Activated T-helper 1 cell treated with anti-CD3 and anti-CD28 coated beads, Interleukin-12 subunit alpha, Interleukin-12 subunit beta, Interleukin-2, Interleukin-4 antibody, amounts not matched to agents 30 ng/mL and 10 ng/mL and 1 ng/mL, durations not matched to agents 14 hours and 24 hours and 36 hours (primary cell): ENCODE measurements at places on chromosomes 5 and 9.

DNA sequence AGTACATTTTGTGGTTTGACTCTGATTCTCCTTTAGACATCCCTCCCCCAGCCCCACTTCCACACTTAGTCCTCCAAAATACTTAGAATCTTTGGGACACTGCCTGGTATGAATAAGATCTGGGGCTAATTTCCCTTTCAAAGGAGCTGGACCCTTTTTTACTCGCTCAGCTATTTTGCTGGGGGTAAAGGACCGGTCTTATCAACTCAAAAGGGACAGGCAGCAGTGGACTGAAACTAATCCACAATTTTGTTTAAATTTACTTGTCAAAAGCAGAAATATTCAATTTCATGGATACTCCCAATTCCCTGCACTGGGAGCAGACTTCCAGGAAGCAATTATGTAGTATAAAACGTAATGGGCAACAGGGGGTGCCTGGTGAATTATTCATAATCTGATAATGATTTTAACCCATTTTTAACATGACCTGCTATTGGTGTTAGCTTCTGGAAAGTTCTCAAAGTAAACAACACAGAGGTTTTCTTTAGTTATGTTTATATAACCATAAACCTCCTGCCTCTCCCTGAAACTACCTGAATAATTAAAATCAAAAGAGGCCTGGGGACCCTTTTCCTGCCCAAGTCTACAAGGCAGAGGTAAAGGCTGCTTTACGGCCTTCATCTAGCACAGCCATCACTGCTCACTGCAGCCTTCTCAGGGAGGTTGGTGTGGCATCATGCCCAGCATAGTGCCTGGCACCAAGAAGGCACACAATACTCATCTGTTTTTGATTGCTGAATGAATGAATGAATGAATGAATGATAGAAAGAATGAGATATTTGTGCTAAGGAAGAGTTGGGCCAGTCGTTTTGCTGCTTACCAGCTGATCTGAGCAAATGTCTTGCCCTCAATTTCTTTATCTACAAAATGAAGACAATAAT lies 44.2 kb upstream of the GNPDA1 start:
- DNase-seq = no peak
- no peak overlapping the region for H3K27ac ChIP-seq
- H3K36me3 ChIP-seq = no peaks in the 10 kb centered on the region
- no peaks in the 10 kb centered on the region for H3K27me3 ChIP-seq

DNA sequence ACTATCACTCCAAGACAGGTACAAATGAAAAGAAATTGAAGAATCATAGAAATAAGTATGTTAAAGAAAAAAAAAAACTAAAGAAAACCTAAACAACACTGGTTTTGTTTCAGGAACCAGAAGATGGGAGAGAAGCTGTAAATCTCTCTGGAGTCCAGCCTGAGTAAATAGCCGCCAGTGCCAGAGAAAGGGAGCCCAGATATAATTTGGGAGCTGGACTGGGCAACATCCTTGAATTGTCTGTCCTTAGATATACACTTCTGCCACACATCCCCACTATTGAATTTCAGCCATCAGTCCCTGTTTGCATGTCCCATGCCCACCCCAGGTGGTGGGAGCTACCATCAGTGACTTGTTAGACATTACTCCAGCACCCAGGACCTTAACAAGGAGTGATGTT lies 979.6 kb downstream of the DTWD2 start:
- H3K4me3 ChIP-seq = no peak overlapping the region
- H3K4me1 ChIP-seq = no peaks in the 10 kb centered on the region
- no peaks in the 10 kb centered on the region for H3K27me3 ChIP-seq
- H3K27ac ChIP-seq = no peak overlapping the region

- no peak overlapping the region for H3K27ac ChIP-seq
- no peak overlapping the region for H3K4me3 ChIP-seq
- no peaks in the 10 kb centered on the region for H3K27me3 ChIP-seq
- DNase-seq = no peak
- H3K36me3 ChIP-seq = no peaks in the 10 kb centered on the region
Measured at GRCh38 chr5:35320029-35320428, 89.7 kb upstream of the PRLR start.

- peaks cover 2% of the 10 kb centered on the region for H3K36me3 ChIP-seq
- DNase-seq = no peak
- H3K4me3 ChIP-seq = peak overlapping the region; percentile 60
- H3K27me3 ChIP-seq = peaks cover 40% of the 10 kb centered on the region
- H3K4me1 ChIP-seq = peaks cover 5% of the 10 kb centered on the region
Measured at GRCh38 chr5:6450319-6450833, 1.7 kb downstream of the UBE2QL1 start.

DNA sequence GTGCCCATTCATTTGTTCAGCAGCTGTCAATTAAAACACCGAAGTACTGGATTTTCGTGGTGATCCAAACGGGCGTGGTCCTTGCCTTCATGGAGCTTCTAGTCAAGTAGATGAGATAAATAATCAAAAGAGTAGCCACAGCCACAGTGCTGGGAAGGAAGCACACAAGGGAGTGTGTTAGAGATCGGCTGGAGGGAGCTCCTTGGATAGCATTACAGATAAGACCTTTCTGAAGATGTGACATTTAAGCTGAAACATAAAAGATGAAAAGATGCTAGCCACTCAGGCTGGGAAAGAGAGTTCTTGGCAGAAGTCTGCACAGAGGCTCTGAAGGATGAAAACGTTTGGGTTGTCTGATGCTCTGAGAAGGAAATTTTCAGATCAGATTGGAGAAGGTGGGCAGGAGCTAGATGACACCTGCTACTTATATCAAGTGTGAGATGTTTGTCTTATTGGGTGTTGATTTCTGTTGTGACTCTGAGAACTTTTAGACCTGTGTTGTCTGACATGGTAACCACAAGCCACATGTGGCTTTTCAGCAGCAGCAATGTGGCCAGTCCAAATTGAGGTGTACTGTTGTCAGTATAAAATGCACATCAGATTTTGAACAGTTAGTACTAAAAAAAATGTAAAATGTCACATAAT lies 123.9 kb downstream of the TLE4 start:
- DNase-seq = peak; percentile 3
- no peaks in the 10 kb centered on the region for H3K36me3 ChIP-seq
- no peaks in the 10 kb centered on the region for H3K27me3 ChIP-seq
